ENCODE measurements at places on chromosomes 6 and 20. TPM values are rescaled to one million over a fixed set of nuclear protein-coding genes. Genes with fewer than 3 reads are reported as not detected.
A peak's percentile ranks its signal among the peaks of the same experiment; 100 is the strongest.

DNA sequence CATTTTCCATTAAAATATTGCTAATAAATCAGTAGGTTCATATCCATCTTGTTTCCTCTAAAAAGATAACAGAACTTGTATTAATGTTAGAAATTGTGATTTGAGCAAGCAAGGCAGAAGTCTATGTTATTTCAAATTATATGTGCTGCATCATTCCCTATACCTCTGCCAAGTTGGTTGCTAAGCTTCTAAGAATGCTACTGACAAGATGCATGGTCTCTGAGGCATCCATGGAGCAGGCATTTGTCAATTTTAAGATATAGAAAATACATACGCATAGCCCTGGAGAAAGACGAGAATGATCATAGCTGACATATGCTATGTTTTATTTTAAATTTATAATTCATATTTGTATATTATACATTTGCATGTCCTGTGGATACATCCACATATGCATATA lies 168.3 kb upstream of the THEMIS start:
- DNase-seq, result no peak

GRCh38 chr20:20396794-20397193 lies 28.9 kb downstream of the INSM1 start:
- DNase-seq, result no peak

- no peak for DNase-seq
These were observed 13.6 kb upstream of the GRIK2 start for GRCh38 chr6:101379926-101380325.

- DNase-seq, result no peak
These were observed 99.8 kb downstream of the TFAP2A start for GRCh38 chr6:10315034-10315433.

- DNase-seq, result no peak
These were observed 62.7 kb downstream of the PLCB1 start for GRCh38 chr20:8194721-8195120.

DNA sequence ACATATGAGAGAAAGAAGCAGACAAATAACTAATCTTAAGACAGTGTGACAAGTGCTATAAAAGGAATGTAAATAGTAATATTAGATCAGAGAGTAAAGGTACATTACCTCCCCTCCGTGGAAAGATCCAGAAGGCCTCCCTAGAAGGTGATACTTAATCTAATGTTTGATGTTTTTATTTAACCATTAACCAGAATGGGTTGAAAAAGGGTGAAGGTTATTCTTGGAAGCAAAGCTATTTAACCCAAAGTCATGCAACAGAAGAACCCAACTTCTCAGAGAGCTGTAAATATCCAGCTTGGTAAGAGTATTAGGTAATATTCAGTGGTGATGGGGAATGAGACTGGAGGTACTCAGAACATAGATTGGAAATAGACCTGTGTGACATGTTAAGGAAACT lies 68.0 kb upstream of the HIVEP1 start:
- DNase-seq, result no peak

DNA sequence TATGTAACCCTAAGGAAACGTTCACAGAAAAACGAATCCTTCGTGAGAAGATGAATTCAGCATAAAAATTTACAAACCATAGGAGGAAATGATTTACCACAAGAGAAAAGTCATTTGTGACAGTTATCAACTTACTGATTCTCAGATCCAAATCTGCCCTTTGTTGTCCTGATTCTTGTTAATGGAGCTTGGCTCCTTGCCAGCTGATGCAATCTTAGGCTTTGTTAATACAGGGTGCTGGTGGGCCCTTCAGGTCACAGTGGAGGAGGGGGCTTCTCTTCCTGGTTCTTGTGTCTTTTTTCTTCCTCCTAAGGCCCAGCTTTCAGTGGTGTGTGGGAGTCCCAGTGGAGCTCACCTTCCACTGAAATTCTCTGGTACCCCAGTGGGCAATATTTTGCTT lies 108.4 kb upstream of the MAP3K7 start:
- no peak for DNase-seq

DNA sequence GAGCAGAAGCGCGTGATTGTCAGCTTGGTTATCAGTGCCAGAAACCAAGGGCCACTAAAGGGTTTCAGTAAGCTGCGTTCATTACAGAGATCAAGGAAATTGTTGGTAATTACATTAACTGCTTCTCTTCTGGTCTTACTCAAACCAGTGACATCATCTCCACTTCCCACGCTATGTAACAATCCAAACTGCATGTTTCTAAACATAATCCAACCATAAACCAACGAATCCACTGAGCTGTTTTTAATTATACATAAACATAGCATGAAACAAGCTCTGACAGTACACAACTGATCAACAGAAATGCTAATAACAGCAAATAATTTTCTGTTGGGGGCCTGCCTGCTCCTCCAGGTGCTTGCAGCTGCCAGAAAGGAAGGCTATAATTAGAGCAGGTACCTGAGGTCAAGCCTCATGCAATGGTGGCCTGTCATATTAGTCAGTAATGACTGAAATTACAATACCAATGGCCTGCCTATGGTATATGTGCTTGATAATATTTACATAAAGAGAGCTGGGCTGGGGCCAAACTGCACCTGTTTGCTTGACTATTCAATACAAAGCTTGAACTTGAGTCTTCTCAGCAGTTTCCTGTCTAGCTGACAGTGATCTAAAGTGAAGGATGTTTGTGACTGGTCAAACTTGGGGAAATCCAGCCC lies 40.1 kb downstream of the ILRUN start:
- DNase-seq, result no peak

DNA sequence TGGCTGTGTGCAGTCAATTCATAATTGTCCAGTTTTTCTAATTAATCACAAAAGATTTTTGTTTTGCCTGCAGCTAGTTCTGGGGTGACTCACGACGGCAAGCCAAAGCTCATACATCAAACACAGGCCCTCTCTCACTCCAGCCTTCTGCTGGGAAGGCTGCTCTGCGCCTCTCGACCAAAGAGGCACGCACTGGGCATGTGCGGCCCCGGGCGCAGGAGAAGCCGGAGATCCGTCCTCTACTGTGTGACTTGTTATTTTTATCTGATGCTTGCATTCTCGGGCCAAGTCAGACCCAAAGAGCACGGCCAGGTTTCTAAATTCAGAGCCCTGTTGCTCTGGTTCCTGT lies 98.5 kb downstream of the TFAP2A start:
- DNase-seq, result peak; percentile 88

- no peak for DNase-seq
These were observed 17.1 kb downstream of the REPS1 start for GRCh38 chr6:138970856-138971425.

DNA sequence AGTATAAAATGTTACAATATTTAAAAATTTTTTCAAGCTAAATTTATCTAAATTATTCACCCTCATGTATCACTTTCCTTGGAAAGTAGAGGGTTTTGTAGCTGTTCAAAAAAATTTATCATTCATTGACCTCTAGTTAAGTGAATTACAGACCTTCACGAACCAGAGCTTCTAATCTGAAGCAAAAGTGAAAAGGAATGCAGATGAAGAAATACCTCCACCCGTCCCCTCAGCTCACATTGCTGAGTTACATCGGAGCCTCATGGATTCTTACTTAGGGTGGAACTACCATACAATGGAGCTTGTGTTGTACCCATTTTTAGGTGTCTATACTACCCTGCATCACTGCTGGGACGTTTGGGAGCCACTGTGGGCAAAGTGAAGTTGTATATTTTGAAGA lies 146.2 kb upstream of the NEDD9 start:
- no peak for DNase-seq

The CRISP2 gene
- not detected for total RNA-seq

The RAET1G gene
- 0.55 TPM for total RNA-seq

The DEFB110 gene
- total RNA-seq, result not detected
